Femur (tissue), 1 donor: ENCODE measurements at places on chromosomes 16 and 17.

- peak; percentile 20 for DNase-seq
Measured at GRCh38 chr16:69563605-69564580, 1.9 kb upstream of the NFAT5 start.

GRCh38 chr17:70865993-70866804, 696.9 kb downstream of the KCNJ2 start:
- DNase-seq: no peak

DNA sequence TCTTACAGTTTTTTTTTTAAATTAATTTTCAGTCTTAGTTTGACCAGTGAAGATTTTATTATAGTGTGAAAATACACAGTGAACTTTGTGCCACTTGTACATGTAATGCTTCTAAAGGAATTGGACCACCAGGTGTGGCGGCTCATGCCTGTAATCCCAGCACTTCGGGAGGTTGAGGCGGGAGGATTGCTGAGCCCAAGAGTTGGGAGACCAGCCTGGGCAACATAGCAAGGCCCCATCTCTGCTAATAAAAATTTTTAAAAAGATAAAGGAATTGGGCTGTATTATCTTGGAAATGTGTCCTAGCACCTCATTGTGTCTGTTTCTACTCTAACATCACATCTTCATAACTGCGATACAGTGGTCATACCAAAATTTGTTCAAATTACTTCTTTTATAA, 3.8 kb downstream of the IST1 start:
- DNase-seq: no peak

DNA sequence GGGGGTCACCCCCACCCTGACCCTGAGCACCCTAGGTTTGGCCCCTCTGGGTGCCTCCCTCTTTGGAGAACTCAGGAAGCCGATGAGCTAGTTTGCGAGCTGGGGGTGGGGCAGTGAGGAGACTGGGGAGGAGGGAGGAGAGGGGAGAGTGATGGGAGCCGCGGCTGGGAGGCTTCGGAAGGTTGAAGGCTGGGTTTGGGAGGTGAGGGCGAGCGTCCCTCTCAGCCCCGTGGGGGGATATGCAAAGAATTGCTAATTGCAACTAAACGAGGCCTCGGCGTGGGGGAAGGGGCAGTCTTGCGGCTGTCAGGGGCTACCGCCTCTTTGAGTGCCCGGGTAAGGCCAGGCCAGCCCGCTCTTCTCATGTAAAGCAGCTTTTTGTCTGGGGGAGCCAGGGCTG, 17.6 kb upstream of the FZD2 start:
- DNase-seq: no peak

DNA sequence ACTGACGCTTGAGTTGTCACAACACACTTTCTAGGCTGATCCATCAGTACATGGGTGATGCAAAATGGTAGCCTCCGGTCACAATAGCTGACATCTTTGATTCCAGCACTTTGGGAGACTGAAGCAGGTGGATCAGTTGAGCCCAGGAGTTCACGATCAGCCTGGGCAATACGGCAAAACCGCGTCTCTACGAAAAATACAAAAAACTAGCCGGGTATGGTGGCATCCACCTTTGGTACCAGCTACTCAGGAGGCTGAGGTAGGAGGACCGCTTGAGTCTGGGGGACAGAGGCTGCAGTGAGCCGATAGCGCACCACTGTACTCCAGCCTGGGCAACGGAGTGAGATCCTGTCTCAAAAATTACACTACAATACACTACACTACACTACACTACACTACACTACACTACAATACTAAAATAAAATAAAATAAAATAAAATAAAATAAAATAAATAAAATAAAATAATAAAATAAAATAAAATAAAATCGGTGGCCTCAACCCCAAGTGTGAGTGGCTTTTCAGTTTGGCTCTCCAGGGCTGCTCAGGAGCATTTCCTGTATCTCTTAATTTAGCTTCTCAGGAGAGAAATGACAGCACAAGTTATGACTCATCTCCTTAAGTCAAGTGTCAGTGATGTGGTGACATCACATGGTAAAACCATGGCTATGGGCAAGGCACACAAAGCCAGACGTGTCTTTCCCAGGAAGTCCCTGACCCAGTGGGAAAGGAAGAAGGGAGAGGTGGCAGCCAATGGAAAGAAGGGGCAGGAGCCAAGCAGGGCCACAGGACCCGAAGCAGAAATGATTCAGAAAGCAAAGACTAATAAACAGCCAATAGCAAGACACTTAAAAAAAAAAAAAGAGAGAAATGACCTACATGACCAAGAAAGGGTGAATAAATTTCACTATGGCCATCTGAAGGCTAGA, 75.3 kb upstream of the TBC1D3K start:
- no peak for DNase-seq
